ENCODE measurements at places on chromosomes 1 and 21.

DNA sequence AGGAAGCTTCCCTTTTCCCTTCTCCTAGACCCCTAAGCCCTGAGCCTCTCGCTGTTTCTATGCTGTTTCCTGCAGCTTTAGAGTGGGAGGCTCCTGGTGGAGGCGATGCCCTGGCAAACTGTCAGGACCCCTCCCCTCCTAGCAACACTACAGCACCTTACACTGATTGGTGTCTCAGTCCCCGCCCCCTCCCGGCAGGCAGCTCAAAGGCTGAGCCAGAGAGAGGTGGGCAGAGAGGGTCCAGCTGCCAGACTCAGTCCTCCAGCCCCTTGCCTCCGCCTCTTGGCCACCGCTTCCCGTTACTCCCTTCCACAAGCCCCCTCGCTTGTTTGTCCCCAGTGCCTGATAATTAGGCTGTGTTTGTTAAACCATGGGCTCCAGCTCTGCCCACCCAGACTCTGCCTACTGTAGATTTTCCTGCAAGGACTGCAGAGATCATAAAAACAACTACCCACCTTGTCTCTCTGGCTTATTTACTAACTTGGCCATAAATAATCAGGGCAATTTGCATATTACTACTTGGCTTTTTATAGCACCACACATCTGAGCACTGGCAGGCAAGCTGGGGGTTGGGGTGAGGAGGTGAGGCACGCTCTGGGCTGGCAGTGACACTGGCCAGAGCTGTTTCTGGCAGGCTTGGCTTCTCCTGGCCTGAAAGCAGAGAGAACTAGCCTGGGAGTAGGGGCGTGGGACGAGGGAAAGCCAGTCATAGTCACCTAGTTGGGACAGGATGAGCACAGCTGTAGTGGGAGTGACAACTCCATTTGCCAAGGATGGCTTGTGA, 107.5 kb downstream of the CSMD2 start:
- DNase-seq = peak; percentile 39

DNA sequence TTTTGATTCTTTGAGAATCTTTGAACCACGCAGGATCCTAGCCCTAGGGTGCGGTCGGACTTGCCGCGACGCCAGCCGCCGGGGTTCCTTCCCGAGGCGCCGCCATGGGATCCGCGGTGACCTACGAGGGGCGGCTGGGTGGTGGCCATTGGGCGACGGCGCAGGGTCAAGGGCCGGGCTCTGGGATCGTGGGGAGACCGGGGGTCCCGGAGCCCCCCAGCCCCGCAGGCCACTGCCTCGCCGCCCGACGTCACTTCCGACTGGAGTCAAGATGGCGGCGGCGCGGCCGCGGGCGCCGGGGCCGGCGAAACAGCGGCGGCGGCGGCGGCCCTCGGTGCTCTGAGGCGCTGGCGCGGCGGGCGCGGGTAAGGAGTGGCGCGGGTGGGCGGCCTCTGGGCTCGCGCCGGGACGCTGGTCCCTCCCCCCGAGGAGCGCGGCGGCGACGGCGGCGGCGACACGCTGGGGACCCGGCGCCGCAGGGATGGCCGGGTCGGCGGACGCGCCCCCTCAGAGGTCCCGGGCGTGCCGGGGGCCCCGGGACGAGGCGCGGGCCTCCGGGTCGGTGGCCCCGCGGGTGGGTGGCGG, at the start of gene PRDM2:
TSS of gene PRDM2 (plus strand) at position 253 of the 585 bp plus-strand sequence. CDS start 15,418 bp downstream, outside the sequence.
- DNase-seq = peak; percentile 82

DNA sequence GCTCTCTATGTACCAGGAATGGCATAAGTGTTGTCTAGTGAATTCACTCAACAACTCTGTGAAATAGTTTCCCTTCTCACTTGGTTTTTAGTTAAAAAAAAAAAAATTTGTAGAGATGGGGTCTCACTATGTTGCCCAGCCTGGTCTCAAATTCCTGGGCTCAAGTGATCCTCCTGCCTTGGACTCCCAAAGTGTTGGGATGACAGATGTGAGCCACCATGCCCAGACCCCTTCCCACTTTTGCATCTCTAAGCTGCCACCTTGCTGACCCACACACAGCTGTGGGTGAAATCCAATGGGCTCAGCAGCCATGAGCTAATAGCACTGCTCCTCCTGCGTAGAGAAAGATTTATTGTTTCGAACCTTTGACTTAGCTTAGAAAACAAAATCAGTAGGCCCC, 33.5 kb downstream of the NEK2 start:
- DNase-seq = no peak

DNA sequence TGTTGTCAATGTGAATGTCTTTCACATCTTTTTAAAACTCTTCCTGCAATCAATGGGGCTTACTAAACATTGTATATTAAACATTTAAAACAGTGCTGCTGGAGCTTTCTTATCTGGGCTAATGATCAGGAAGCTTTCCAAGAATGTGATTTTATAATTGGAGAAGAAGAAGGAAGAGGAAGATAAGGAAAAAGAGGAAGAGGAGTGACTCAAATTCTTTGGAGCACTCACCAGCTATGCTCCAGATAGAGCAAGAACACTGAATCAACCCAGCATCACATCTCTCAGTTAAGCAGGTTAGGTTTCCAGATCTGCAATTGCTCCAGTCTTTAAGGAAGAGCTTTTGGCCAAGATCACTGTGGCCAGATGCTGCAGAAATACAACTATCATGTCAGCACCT, 1.4 kb upstream of the SPRR2E start:
- DNase-seq = no peak

- peak; percentile 47 for DNase-seq
Observed at GRCh38 chr1:161427733-161428516, 60.2 kb upstream of the CFAP126 start.

GRCh38 chr1:86356247-86356646, 39.9 kb downstream of the ODF2L start:
- peak; percentile 18 for DNase-seq

DNA sequence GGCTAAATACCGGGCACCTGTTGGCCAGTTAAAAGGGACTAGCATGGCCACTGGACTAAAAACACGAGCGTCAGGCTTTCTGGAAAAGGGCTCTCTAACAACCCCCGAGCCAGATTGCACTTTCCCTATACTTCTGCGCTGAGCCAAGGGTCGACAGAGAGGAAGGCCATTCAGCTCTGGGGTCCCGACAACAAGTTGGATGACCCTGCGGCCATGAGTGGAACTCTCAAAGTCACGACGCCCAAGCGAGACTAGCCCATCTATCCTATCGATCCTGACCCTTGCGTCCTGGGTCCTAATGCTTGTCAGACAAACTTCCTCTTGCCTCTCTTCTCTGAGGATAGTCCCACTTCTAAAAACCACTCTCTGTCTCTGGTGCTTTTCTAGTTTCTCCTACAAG, 99.9 kb upstream of the PRDX6 start:
- no peak for DNase-seq

DNA sequence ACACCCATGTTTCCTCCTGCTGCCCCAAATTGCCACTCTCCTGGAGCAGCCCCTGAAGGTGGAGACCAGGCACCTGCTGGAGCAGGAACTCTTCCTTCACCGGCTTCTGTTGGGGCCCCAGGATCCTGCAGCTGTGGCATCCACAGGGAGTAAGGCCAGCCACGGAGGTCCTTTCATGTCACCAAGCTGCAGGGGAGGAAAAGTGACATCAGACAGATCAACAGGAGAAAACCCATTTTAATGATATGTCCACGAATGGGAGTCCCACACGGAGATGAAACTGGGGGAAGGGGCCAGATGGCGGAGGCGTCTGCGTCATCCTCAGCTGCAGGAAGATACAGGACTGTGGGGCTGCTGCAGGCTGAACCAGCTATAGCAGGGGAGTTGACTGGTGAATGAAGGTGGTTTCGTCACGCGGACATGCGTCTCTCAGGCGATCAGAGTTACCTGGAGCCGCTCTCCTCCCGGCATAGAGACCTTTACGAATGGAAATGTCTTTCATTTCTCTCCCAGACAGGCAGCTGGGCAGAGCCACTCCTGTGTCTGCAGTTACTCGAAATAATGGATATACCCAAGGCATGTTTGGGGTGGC, 9.9 kb downstream of the TP73 start:
- no peak for DNase-seq

DNA sequence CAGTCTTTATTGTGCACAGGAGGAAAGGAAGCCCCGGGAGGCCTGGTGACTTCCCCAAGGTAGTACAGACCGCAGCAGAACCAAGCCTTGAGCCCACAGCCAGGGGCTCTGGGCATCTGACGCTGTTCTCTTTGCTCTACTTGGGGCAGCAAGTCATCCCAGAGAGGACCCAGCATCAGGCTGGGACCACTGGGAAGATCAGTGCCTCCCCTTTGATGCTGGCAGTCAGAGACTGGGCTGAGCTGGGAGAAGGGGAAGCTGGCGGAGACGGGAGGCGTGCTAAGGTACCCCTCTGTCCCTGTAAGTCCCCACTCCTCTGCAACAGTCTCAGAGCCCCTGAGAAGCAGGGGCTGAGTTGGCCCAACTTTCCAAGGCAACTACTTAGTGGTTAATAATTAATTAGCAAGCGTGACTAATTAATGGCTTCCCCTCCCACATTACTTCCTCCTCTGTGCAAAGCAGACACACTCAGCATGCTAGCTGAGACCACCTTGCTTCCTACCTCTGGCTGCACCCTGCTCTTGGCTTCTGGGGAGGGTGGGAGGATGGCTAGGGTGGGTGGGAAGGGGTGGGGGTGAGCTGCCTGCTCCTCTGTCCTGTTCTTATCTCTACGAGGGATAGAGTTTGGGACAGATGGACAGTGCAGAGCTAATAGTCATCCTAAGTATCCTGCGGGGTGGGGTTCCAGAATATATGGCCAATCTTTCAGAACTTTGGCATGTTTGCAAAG, 1.3 kb downstream of the INAVA start:
- DNase-seq = no peak

- peak; percentile 90 for DNase-seq
Observed at GRCh38 chr1:94865360-94865759, 45.2 kb downstream of the SLC44A3 start.

DNA sequence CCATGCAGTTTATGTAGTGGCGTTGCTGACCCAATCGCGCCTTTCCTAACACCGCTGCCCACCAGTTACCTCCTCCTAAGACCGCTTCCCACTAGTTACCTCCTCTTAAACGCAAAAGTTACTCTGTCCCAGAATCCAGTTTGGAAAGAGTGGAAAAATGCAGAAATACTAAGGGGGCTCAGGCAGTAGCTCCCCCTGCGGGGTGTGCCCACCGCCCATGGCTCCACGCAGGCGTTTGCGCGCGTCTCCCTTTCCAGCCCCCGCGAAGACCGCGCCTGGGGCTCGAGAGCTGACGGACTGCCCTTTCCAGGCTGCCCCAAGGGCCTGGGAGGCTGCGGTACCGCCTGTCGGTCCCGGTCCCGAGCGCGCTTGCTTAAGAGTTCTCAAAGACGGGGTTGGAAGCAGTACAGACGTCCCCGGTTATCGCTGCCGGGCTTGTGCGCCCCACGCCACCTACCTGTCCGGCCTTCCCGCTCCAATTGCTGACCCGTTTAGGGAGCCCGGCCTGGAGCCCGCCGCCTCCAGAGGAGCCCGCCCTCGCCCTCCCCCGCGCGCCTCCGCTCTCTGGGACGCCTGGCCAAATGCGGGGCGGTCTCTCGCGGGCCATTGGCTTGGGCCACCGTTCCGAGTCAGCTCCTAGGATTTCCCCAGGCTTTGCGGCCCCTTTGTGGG, 414.1 kb upstream of the ESRRG start:
- DNase-seq = peak; percentile 20

- no peak for DNase-seq
Observed at GRCh38 chr1:29668551-29669157, 432.3 kb downstream of the PTPRU start.

- DNase-seq = no peak
Observed at GRCh38 chr1:96643519-96643918, 78.1 kb upstream of the PTBP2 start.

DNA sequence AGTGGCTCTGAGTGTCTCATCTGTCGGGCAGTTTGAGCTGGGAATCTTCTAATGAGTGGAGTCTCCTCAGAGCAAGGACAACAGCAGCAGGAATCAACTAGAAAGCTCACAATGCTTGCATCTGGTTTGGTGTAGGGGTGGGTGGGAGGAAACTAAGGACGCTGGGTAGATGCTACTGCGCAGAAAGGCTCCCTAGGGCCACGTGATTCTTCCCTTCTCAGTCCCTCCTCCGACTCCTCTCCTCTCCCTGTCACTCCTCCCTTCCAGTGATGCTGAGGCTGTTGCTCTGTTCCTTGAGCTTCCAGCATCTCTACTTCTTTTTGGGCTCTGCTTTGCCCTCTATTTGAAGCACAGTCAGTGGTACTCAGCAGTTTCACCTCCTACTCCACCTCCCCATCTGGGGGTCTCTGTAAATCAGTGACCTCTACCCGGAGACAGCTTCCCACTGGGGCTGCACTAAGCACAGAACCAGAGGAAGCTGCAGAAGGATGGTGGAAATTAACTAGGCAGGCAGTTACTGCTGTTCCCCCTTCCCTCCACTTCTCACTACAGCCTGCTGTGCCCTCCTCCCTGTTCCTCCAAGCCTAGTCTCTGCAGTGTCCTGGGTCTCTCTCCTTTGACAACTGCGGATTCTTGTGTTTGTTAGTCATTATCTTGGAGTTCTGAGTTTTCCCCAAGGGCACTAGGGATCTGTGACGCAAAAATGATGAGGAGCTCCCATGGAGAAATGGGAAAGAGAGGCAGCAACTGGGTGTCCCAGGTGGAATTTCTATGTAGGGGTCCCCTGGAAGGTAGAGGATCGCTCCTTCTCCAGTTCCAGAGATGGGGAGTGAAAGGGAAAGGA, 5.8 kb downstream of the LINGO4 start:
- no peak for DNase-seq

DNA sequence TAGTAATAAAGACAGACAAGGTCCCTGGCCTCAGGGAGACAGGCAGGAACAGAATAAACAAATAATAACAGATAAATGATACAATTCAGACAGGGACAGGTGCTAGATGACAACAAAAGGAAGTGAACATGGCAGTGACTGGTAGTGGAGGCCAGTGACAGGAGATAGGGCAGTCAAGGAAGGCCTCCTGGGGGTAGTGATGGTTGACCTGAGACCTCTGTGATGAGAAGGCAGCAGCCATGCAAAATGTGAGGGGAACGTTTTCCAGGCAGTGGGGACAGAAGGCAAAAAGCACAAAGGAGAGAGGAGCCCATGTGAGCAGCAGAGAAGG, 18.5 kb downstream of the OPTC start:
- no peak for DNase-seq

GRCh38 chr1:206895325-206895724, 1.9 kb upstream of the IL24 start:
- DNase-seq = no peak

- no peak for DNase-seq
Observed at GRCh38 chr1:35863881-35864625, 19.0 kb upstream of the AGO1 start.

DNA sequence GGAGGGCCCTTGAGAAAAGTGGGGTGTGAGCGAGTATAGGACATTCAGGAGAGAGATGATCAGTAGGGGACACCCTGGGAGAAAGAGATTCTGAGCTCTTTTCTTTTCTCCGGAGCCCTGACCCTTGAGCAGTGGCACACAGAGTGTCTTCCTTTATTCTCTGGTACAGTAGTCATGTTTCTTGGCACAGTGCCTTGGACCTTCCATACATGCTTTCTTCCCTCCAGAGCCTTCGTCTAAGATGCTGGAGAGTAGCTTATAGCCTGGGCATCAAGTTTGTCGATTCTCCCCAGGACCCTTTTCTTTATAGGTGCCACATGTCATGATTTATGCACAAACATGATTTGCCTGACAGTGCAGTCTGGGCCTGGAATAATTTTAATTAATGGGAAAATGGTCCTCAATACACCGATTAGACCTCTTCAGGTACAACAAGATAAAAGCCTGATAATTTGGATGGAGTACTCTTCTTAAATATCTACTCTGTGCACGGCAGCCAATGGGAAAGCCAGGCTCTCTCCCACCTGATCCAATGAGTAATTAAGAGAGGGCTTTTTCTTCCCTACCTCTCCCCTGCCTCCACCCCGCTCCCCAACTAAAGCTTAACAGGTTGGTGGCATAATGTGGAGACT, at the start of gene TBX19:
TSS of gene TBX19 (plus strand) at position 582 of the 632 bp plus-strand sequence. CDS start 214 bp downstream, outside the sequence.
- DNase-seq = no peak

- no peak for DNase-seq
Observed at GRCh38 chr1:205480349-205480985, 24.0 kb upstream of the CDK18 start.

Measured in astrocyte of the hippocampus (primary cell).